A172 (cell line): ENCODE measurements at places on chromosomes 6 and 20. TPM values are rescaled to one million over a fixed set of nuclear protein-coding genes. Genes with fewer than 3 reads are reported as not detected.
A peak's percentile ranks its signal among the peaks of the same experiment; 100 is the strongest.

DNA sequence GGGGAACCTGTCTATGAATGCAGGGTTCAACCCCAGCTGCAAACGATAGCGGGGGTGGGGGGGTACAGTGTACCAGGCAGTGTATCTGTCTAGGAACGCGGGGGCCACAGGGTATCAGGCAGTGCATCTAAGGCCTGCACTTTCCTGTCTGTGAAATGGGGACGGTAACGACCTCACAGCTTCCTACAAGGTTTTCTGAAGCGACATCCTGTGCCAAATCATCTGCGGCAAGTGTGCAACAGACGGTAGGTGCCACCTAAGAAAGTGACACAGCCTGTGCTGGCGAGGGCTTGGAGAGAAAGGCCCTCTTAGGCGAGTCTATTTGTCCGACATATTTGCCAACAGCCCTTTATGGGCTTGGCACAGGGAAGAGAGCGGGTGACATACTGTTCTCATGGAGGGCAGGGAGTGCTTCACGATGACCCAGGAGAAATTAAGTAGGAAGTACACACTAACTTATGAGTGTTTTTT is 3.8 kb downstream of the DIDO1 start:
- no peak for DNase-seq

DNA sequence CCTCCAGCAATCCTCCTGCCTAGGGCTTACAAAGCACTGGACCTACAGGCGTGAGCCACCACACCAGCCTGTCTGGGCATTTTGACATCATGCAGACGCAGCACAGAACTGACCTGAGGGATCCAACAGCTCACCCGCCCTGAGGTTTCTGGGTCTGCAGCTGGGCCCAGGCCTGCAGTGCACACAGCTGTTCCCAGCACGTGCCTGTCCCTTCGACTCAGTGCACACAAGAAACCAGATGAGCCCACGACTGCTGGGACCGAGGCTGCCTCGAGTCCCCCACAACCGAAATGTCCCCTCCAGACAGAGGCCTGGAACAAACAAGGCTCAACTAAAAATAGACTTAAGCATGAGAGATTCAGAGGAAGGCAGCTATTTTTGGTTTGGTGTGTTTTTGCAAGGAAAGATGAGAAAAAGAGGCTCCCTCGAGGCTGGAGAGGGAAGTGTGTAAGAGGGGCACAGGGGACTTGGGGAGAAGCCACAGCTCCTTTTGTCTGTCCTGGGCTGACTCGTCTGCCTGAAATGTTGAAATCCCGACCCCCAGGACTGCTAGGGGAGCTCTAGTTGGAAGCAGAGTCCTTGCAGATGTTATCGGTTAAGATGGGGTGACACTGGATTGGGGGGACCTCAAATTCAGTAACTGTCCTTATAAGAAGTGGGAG is 66.3 kb downstream of the YTHDF1 start:
- DNase-seq, result no peak

- DNase-seq, result no peak
Measured at GRCh38 chr6:19694697-19695096, 142.5 kb upstream of the ID4 start.

- DNase-seq, result no peak
Measured at GRCh38 chr6:147299035-147299434, 94.8 kb downstream of the STXBP5 start.

DNA sequence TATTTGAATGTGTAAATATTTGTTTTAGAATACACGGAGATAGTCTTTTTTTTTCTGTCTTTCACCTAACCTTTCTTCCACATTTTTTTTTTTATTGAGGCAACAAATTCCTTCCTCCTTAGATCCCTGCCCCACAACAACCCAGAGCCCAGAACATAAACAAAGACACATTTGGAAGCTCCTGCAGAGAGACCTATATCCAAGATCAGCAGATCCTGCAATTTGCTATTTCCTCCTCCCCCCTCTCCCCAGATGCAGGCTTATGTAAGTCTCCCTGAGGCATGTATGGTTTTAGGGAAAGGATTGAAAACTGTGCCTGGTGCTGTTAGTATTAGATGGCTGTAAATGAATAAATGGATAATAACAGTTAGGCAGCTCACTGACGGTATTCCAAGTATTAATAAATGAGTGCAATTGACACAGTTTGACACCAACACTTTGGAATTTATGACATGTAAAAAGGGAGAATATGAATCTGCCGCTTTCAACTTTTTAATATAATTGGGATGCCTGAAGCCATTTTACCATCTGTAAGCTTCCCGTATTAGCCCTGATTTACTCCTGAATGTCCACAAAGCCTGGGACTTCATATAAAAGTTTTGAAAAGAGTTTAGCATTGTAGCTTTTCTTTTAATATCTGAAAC is 608.3 kb upstream of the CITED2 start:
- DNase-seq, result no peak

DNA sequence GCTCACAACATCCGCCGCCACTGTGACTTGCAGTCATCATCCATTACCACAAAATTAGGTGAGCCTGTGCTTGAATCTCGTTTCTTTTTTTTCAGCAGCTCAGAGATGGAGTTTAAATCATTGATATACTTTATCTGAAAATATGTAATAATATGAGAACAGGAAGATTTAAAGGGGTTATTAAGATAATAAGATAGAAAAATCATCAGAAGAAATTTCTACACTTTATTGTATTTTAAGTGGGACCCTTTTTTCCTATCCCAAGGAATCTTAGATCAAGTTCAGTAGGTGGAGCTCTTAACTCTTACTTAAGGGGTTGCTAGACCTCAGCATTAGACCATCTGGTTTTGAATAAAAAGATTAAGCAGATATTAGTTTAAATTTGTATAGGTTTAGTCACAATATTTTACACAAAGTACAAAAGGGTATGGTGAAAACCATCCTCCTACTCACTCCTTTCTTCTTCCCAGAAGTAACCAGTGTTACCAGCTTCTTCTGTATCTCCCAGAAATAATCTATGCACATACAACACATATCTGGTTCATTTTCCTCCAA is 9.4 kb upstream of the NCOA7 start:
- DNase-seq, result no peak

DNA sequence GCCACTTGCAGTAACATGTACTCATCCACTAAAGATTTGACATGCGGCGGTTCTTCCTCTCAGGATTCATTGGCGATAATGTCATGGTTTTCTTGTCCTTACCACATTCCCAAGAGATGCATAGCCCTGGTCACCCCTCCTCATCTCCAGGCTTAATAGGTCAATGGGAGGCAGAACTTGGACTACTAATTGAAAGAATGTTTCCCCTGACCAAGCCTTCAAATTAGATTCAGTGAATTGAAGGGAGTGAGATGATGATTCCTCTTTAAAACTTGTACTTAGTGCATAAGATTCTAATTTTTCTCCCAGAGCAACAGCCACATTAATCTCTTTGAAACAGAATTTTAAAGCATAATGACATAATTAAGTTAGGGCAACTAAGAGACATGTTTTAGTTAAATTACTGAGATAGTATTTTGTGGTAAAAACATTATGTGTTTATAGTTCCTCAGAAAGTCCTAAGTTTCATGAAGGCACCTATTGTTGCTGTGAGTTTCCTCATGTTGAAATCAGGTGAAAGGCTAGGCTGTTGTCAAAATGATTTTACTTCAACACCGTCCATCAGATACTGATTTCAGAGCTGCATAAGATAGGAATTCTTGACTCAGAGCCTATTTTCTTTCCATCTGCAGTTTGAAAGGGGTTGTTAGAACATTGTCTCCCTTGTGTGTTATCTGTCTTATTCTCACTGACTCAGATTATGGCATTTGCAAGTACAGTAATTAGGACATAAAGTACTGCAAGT is 48.5 kb downstream of the STK4 start:
- peak; percentile 69 for DNase-seq

DNA sequence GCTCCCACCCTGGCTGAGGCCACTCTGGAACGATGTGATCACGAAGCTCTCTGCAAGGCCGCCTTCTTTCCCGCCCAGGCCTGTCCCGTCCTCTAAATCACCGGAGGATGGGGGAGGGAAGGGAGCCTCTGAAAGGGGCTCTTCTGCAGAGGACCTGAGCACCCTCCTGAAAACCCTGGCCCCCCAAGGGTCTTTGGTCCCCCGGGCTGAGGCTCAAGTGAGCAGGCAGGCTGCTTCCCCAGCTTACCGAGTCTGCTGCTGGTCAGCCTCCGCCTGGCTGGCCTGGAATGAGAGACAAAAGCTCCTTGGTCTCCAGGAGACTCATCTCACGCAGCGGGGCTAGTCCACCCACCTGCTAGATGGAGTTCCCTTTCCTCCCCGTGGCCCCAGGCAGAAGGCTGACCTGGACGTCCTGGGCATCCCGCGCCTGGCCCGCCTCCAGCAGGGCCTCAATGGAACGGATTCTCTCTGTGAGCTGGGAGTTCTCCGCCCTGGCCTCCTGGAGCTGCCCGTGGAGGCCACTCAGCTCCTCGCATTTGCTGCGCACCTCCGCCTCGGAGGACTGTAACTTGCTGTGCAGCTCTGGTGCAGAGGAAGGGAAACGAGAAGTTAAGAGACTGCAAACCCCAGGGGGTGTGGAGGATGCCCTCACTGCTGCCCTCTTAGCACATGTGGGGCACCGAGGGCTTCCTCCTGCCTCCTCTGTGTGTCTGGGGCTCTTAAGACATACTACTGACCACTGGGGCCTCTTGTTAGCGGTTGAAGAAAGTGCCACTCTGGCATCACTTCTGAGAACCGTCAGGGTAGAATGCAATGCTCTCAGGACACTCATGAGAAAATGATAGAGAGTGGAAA is 54.7 kb downstream of the RRBP1 start:
- DNase-seq, result no peak

- peak; percentile 91 for DNase-seq
Measured at GRCh38 chr6:27295301-27296079, 16.6 kb downstream of the POM121L2 start.

- DNase-seq, result no peak
Measured at GRCh38 chr20:8811801-8812594, 256.9 kb upstream of the PLCB4 start.

GRCh38 chr6:89555806-89556205 is 82.7 kb downstream of the LYRM2 start:
- no peak for DNase-seq

DNA sequence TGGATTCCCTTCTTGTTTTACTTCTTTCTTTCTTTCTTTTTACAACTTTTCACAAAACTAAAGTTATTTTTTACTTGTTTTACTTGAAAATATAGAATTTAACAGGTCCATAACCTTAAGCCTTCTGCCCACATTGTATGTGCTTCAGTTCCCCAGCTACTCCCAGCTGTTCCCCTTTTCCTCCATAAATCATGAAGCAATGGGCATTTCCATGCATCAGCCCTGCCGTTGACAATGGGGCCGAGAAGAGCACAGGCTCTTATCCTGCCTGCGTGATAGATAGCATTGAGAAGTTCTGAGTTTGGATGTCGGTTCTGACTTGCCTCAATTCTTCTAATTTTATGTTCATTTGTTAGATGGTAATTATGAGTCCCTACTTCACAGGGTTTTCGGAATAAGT is 583.8 kb downstream of the CDH26 start:
- DNase-seq, result no peak

DNA sequence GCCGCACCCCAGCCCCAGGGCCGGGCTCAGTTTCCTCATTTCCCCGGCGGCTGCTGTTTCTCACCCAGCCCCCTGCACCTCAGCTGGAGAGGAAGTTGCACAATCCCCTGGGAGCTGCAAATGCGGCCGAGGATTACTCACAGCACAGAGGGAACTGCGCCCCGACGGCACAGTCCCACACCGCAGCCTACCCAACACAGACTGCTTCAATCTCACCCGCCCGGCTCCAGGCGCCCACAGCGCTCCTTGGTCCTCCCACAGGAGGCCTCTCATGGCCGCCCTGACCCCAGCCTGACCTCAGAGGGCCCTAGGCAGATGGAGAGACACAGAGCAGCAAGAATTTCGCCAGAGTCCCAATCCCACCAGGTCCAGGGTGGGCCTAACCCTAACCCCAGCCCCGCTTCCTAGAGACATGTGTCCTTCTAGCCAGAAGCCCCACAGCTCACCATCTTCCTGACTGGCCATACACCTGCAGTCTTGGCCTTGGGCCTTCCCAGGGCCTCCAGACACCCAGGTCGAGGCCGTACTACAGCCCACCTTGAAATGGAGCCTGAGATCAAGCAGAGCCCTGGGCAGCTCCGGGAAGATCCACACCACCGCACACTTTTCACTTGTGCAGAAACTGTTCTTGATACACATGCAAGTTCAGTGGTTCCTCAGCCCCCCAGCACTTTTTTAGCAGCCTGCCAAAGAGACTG is 11.7 kb downstream of the TFEB start:
- peak; percentile 82 for DNase-seq

DNA sequence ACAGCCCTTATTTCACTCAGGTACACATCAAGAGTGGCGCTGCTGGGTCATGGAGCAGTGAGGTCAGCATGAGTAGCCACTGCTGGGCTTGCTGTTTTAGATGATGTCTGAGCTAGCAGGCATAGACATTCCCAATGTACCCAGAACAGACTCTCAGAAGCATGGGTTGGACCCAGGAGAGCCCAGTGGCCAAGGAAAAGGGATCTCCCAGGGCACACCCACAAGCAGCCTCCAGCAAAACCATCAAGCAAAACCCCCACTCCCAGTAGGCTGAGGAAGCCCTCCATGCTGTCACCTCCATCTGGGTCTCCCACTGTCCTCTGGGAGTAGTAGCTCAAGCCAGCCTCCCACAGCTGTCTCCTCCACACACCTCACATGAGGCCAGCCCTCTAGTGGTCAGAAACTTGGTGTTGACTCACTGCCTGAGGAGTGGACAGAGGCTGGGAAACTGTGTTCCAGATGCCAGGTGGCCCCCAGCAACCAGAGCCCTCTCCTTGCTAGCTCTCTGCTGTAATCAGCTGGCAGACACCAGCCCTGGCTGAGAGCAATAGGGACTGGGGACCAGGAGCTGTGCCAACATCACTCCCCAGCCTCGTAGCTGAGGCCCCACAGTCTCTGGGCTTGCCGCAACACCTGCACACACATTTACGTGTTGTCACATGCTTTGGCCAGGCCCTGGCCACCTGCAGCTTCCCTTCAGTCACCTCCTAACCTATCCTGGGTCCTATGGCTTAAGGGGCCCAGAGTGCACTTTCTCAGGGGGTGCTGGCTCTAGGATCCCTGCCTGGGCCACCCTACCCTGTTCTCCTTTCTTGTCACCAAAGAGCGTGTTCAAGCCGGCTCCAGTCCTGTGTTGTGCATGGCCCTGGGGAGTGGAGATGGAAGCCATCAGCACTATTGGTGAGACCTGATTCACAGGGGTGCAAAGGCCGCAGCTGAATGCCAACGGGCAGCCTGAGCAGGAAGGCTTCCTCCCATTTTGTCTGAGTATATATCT is 1.9 kb upstream of the AP5S1 start:
- peak; percentile 81 for DNase-seq

- DNase-seq, result peak; percentile 67
Measured at GRCh38 chr20:48657426-48658197, 170.2 kb downstream of the PREX1 start.

- no peak for DNase-seq
Measured at GRCh38 chr6:16420337-16420714, 181.9 kb downstream of the GMPR start.

Gene NHLRC1
- not detected in 2 replicates for total RNA-seq

Gene IRF4
- 0.29 TPM in 1 of 2 replicates, not detected in the other for total RNA-seq

Gene RAET1L
- total RNA-seq, result 0.69 TPM in 1 of 2 replicates, not detected in the other

Gene TBXT
- total RNA-seq, result not detected in 2 replicates

Gene TRERF1
- 3.4 and 3.5 TPM in 2 replicates for total RNA-seq

Gene SGK2
- total RNA-seq, result not detected in 2 replicates

Gene ABHD16B
- not detected in 2 replicates for total RNA-seq

Gene PSMB9
- 51.9 and 64.7 TPM in 2 replicates for total RNA-seq

Gene OR2B6
- total RNA-seq, result not detected in 2 replicates
